ENCODE measurements at places on chromosomes 13 and 19.

DNA sequence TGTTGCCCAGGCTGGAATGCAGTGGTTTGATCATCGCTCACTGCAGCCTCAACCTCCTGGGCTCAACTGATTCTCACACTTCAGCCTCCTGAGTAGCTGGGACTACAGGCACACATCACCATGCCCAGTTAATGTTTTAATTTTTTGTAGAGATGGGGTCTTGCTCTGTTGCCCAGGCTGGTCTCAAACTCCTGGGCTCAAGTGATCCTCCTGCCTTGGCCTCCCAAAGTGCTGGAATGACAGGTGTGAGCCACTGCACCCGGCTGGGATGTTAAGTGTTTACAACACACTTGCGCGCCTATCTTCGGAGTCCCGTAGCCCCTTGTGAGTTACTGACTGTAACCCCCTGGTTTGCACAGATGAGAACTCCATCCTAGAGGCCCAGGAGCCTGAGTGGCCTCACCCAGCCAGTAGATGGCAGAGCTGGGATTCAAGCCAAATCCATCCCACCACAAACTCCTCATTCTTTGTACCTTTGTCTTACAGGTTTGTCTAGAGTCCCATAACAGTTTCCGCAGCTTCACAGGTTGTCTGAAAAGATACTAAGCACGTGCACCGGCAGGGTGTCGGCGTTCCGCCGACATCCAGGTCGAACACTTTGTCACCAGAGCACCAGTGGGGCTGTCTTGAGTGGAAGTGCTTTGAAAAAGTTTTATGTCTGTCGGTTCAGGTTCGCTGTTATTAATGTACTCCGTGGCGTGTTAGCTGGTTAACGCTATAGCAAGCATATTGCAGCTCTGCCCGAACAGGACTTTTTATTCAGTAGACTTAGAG lies 14.7 kb downstream of the MAG start:
- no peak for DNase-seq

DNA sequence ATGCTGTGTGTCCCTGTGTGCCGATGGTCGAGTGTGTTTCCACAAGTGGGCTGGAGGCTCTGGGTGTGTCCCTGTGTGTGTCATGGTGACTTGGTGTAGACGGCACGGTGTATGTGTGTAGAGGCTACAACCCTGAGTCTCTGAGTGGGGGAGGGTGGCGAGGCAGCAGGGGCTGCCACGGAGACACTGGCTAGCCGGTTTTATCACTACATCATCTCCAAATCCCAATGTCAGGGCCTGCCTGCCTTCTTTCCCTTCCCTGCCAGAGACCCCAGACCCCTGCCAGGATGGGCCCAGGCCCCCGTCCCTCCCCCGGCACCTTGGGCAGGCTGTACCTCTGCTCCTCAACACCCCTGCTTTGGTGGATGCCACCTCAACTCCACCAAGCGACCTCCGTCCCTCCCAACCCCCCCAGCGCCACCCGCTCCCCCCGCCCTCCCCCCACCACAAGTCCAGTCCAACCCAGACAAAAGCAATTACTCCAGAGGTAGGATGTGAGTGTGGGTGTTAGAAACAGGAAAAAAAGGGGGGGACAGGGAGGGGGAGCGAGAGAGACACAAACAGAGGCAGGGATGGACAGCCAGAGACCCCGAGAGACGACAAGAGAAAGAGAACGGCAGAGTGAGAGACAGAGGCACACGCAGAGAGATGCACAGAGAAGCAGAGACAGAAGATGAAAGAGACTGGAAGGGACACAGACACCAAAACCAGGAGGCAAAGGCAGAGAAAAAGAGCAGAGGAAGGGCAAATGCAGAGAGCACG lies 21.6 kb upstream of the POU2F2 start:
- DNase-seq, result no peak

DNA sequence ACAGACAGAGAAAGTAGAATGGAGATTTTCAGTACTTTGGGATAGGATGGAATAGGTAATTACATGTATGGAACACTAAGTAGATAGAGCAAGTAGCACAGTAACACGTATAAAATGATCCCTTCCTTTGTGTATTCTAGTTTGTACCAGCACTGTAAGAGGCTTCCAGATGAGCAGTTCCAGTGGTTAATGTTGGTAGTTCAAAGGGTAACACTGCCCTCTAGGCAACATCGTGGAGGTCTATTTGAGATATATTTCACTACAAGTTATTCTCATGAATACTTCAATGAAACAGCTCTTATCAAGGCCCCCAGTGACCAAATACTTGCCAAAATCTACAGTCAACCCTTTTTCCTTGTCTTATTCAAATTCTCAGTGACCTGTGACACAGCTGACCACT lies 13.5 kb upstream of the ZNF563 start:
- no peak for DNase-seq

GRCh38 chr19:871446-872265 lies 12.2 kb downstream of the CFD start:
- DNase-seq, result no peak

- DNase-seq, result no peak
Observed at GRCh38 chr13:24348797-24349515, 39.6 kb downstream of the C1QTNF9 start.

DNA sequence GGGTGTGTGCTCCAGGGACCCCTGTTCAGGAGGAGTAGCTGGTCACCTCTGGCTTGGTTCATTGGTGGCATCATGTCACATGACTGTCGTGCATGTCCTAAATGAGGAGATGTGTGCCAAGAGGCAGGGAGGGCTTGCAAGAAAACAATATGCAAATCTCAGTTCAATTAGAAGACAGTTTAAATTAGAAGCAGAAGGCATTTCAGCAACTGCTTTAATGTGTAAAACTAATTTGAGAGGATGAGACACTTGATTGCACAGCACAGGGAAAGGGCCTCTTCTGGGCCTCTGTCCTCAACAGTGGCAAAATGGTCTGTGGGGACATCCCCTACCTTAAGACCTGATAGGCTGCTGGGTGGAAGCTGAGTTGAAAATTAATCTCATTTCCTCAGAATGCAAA lies 54.6 kb downstream of the SPATA13 start:
- no peak for DNase-seq

GRCh38 chr13:45943965-45944364 lies 92.4 kb upstream of the SIAH3 start:
- no peak for DNase-seq

GRCh38 chr13:112714376-112715174 lies 24.7 kb downstream of the ATP11A start:
- DNase-seq, result no peak

- no peak for DNase-seq
Observed at GRCh38 chr19:38389101-38389925, 816 bp downstream of the SPRED3 start.

- no peak for DNase-seq
Observed at GRCh38 chr13:105200181-105200580, 1335.3 kb downstream of the EFNB2 start.

- no peak for DNase-seq
Observed at GRCh38 chr13:28286263-28286662, 147.9 kb downstream of the PAN3 start.

DNA sequence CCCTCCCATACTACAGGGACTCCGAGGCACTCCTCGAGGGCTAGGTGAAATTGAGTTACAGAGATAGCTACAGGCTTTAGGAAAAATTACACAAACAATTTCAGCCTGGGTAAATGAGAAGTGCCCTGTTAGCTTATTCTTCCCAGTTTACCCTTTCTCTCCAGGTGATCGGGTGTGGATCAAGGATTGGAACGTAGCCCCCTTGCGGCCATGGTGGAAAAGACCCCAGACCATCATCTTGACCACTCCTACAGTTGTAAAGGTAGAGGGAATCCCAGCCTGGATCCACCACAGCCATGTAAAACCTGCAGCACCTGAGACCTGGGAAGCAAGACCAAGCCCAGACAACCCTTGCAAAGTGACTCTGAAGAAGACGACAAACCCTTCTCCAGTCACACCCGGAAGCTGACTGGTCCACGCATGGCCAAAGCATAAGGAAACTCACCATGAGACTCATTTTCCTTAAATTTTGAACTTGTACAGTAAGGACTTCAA lies 600.6 kb downstream of the UQCRFS1 start:
- no peak for DNase-seq

GRCh38 chr13:19967621-19968020 lies 9.1 kb downstream of the ZMYM2 start:
- no peak for DNase-seq

DNA sequence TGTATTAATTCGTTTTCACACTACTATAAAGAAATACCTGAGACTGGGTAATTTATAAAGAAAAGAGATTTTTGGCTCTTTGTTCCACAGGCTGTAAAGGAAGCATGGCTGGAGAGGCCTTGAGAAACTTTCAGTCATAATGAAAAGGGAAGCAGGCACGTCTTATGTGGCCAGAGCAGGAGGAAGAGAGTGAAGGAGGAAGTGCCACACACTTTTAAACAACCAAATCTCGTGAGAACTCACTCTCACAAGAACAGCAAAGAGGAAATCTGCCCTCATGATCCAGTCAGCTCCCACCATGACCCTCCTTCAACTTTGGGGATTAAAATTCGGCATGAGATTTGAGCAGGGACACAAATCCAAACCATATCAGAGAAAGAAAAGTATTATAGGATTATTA lies 1255.9 kb upstream of the MIR17HG start:
- no peak for DNase-seq

GRCh38 chr13:92745258-92745657 lies 481.3 kb upstream of the GPC6 start:
- no peak for DNase-seq

DNA sequence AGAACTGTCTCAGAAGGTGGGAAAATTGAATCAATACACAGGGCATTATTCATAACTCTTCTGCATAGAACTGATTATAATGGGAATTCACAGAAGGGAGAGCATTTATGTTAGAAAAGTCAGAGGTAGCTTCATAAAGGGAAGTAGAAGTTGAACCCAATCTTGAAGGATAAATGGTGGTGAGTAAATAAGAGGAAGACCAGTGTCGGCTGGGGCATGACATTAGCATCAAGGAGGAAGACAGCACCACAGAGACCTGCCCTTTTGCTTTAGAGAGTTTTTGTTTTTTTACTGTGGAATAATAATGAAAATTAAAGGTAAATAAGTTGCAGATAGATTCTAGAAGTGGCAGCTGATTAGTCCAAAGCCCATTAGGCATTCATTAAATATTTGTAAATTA lies 21.9 kb downstream of the CDC16 start:
- DNase-seq, result no peak

GRCh38 chr13:79692846-79693245 lies 211.9 kb downstream of the NDFIP2 start:
- DNase-seq, result no peak

- DNase-seq, result no peak
Observed at GRCh38 chr13:52003541-52003940, 7.7 kb downstream of the ATP7B start.

GRCh38 chr19:30105727-30106126 lies 163.7 kb downstream of the URI1 start:
- no peak for DNase-seq

GRCh38 chr19:2371656-2372055 lies 11.6 kb downstream of the TMPRSS9 start:
- DNase-seq, result no peak

DNA sequence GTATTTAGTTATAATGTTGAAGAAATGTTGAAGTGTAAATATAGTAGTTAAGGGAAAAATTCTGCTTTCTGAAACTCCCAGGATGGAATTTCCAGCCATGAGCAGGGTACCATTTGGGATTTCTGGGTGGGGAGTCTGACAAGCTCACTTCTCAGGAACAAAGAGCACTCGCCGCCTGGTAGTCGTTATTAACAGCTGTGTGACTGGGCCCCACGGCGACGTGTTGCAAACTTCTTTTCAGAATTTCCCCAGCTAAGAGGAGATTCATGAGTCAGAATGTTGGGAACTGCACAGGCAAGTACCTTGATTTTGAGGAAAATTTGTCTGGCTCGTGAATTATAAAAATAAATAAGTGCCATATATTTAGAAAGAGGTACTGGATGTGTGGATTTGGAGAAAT lies 103.7 kb downstream of the LACC1 start:
- DNase-seq, result no peak

- peak; percentile 64 for DNase-seq
Observed at GRCh38 chr19:19224852-19225494, 13.2 kb downstream of the NCAN start.

GRCh38 chr19:41356984-41357739 lies 3.4 kb upstream of the TGFB1 start:
- DNase-seq, result no peak

DNA sequence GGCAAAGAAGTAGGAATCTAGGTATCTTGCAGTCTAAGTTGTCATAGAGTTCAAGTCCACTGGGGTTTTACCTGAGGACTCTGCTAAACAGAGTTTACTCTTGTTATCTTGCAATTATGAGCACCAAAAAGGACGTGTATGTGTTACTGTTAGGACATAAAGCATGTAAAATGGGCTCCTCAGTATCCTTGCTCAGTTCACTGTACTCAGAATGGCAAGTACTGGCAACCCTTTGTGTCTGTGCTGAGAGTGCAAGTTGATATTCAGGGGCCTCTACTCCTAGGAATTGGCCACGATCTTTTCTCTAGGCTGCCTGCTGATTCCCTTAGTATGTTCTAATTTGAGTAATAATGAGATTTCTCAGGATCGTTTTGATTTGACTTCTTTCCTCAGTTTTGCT lies 13.3 kb downstream of the TDRD3 start:
- no peak for DNase-seq

DNA sequence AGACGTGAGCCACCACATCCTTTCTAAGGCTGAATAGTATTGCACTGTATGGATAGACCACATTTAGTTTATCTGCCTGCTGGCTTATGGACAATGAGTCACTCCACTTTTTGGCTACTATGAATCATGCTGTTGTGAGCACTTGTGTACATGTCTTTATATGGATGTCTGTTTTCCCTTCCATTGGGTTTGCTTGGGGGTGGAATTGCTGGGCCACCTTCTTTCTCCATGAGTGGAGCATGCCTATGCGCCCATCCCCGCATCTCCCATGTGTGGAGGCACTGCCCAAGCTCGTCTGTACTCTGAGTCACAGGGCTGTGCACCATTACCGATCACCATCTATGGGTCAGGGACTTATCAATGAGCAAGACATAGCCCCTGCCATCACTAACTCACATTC lies 127.2 kb upstream of the GJB6 start:
- DNase-seq, result no peak

GRCh38 chr19:33194886-33195644 lies 935 bp downstream of the LRP3 start:
- DNase-seq, result no peak

DNA sequence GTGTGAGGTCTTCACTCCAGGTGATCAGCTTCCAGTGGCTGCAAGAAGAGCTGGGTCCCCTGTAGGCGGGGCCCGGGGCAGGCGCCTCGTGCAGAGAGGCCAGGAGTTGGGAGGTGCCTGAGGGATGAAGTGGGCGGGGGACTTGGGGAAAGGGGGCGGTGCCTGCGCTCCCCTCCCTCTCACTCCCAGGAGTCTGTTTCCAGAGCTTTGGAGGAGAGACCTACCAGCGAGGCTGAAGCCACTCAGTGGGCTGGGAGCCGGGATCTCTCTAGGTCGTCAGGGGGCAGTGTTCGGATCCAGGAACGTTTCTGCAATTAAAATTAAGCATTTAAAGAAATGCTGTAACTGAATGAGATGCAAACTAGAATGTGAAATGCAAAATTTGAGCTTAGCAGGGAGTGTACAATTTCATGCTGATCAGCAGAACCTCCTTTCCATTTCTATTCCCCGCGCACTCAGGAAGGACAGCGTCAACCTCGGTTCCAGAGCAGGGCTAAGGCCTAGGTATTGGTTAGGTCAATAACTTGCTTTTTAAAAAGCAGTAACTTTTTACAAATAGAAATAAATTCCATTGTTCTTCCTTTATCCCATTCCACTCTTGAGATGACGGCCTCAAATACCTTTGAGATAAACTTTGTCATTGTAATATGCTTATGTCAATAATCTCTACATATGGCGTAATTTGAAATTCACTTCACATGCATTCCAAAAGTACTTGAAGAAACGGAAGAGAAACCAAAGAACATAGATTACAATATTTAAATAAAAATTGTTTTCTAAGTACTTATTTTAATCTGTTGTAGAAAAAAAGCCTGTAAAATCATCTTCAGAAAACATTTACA lies 11.6 kb downstream of the ZNF160 start:
- DNase-seq, result no peak
